ENCODE measurements at places on chromosomes 3 and 15. TPM values are rescaled to one million over a fixed set of nuclear protein-coding genes. Genes with fewer than 3 reads are reported as not detected.

DNA sequence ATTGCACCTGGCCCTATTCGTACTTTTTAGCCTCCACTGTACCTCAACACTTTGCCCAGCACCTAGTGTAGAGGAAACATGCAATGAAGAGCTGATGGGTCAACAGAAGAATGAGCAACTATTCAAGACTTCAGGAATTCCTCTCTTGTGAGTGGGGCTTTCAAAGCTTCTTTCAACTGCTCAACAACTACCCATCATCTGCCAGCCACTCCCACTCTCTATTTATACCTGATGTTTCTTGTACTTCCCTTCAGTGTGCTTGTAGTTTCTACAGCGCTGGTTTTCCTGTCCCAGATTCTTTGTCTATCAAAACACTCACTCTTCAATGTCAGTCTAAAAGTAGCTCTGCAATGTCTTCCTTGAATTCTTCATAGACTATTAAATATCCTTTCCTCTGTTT is 168.3 kb upstream of the LPP start:
- no peak for DNase-seq

GRCh38 chr3:159453036-159453435 is 535.6 kb upstream of the IL12A start:
- DNase-seq: no peak

DNA sequence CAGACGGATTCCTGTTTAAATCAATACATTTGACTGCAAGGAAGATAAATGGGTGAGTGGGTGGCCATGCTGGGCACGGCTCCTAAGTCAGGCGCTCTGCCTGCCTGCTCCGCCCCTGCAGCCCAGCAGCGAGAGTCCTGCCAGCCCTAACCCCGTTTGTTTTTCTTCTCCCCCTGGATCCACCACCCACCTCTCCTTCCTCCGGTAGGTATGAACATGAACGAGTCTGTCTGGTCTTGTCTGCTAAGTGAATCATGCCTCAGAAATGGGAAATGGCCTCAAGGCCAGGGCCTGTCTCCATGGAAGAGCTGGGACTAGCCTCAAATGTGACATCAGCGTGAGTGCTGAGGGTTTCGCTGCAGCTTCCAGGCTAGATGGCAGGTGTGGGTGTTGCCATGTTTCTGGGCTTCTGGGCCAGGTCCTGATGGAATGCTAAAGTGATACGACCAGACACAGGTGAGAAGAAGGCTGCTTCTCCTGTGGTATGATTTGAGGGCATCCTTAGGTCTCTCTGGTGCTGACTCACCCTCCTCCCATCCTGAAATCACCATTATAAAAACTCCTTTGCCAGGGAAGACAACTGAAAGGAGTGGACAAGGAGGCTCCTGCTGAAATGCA is 5.6 kb upstream of the FEM1B start:
- DNase-seq: no peak

DNA sequence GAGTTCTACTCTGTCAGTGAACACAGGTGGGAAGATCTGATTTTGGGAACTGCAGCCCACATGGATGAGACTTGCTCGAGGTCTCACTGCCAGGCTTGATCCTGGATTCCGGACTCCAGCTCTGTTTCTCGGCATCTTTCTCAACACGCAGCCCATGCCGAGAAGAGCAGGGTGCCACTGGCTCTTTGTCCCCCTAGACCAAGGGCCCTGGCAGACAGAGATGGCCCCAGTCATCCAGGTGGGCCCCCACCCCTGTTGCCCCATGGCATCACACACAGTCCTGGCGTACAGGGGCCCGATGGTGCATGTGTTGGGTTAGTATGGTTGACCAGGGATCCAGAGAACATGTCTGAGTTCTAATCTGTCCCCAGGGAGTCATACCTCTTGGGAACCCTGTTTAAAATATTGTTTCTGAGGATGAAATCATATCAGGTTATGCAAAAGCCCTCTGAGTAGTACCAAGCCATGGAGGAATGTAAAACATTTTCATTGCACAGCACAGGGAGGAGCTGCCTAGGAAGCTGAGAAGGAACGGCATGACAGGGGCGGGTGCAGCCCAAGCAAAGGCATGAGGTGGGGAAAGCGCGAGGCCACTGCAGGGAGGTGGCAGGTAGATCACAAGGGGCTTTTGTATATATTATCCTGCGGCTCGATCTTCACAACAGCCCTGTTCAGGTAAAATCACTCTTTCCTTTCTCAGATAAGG is 320.6 kb downstream of the UACA start:
- DNase-seq: no peak

DNA sequence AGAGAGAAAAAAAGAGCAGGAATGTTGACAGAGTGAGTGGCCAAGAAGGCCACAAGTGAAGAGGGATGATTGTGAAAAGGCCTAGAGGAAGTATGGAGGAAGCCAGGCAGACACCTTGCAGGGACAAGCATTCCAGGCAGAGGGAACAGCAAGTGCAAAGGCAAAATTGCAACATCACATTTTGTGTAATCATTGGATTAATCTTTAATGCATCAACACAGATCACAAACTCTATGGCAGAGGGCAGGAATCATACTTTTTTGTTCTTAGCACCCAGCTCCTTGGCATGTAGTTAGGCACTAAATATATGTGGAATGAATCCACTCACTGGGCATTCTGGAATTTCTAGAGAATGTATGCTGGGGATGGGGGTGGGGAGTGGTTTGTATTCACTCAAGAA is 312.1 kb upstream of the PROK2 start:
- no peak for DNase-seq

- DNase-seq: no peak
Observed at GRCh38 chr3:148158210-148158609, 539.5 kb upstream of the AGTR1 start.

DNA sequence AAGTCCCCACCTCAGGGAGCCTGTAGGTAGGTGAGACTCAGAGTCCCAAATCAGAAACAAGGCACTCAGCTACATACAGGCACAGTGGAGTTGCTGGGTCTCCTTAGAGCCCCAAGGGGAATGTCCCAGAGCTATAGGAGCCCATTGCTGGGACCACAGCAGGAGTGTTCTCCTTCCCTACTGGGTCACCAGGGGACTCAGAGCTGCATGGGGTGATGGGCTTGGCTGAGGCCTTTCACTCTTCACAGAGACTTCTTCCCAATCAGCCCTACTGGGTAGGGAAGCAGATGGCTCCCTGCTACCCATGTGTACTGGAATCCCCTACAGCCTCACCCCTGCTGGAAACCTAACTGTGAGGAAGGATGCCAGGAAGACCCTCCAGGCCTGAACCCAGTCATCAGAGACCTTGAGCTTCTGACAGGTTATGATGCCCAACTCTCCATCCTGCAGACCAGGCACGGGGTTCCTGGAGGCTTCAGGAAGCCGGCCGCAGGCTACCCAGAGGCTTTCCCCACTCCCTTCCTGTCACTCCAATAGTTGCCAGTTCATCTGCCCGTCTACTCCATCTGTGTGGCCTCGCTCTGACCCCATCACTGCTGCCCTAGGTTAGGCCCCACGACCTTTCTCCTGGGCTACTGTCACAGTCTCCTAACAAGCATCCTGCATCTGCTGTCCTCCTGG is 24.0 kb downstream of the RASGRF1 start:
- no peak for DNase-seq

GRCh38 chr3:25573386-25574171 is 91.1 kb downstream of the TOP2B start:
- DNase-seq: no peak

GRCh38 chr15:60898896-60899295 is 330.2 kb downstream of the RORA start:
- no peak for DNase-seq

- no peak for DNase-seq
Observed at GRCh38 chr3:9270704-9271103, 21.3 kb upstream of the SRGAP3 start.

DNA sequence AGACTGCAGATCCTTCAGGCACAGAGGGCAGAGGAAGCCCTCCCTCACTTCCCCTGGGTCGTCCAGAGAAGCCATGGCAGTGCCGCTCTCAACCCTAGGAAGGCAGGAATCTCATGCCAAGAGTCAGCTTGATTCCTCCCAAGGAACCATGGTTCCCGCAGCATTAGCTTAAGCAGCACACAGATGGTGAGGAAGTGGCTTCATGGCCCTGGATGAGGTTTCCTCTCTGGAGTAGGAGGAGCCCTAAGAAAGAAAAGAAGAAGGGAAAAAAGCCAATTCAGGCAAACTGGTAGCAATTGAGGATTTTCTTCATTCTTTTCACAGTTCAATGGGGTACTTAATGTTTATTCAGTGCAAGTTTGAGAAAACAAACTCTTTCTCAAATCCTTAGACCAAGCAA is 2.9 kb downstream of the RBSN start:
- no peak for DNase-seq

- DNase-seq: no peak
Observed at GRCh38 chr3:105285653-105286241, 81.0 kb upstream of the ALCAM start.

DNA sequence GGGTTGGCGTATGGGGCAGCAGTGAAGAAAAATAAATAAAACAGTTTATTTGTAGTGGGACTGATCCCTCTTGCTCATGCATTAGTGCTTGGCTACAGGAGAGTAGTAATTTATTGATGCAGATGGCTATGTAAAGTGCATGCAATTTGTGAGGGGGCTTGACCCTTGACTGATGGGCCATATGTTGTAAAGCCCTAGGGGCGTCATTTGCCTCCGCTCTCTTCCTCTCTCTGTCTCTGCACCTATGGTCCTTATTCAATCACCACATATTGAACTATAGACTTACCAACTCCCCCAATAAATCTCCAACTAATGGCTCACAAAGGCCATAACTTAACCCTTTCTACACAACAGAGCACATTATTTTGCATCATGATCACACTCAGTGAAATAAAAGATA is 227.7 kb downstream of the ROBO2 start:
- DNase-seq: no peak

GRCh38 chr3:12446298-12446697 is 38.0 kb upstream of the TSEN2 start:
- no peak for DNase-seq

- no peak for DNase-seq
Observed at GRCh38 chr3:131705099-131705498, 202.3 kb upstream of the MRPL3 start.

- DNase-seq: no peak
Observed at GRCh38 chr15:38809621-38810020, 245.0 kb upstream of the RASGRP1 start.

GRCh38 chr3:129424185-129424841 is 4.1 kb downstream of the EFCAB12 start:
- no peak for DNase-seq

Gene CDCP1
- 2.8 TPM for total RNA-seq

Gene EEFSEC
- 15.7 TPM for total RNA-seq

Gene CGNL1
- 16.4 TPM for total RNA-seq
